ENCODE measurements at places on chromosomes 7 and 10. TPM values are rescaled to one million over a fixed set of nuclear protein-coding genes. Genes with fewer than 3 reads are reported as not detected.

DNA sequence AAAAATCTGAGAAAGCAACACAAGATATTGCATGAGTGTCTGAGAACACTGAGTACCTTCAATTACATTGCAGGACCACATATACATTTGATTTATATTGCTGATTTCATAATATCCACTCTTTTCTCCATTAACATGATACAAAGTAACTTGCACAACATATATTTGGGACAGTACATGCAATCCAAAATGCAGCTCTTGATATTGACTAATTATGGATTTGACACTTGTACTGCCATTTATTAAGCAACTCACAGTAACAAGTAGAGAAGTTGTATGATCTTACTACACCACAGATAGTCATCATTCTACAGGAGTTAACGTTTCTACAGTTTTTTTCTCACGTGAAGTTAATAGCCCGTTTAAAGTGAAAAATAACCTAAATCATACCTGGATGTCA is 46.7 kb downstream of the USP6NL start:
- H3K27ac ChIP-seq, result no peak overlapping the region
- no peak overlapping the region for H3K4me3 ChIP-seq
- no peaks in the 10 kb centered on the region for H3K27me3 ChIP-seq
- no peak for DNase-seq

The CYP2C19 gene
- not detected for total RNA-seq

The RAB11FIP2 gene
- total RNA-seq, result 8.5 TPM

The OGA gene
- 100 TPM for total RNA-seq

The MYL7 gene
- total RNA-seq, result not detected

The C10orf53 gene
- not detected for total RNA-seq

Data from activated naive CD8-positive, alpha-beta T cell treated with anti-CD3 and anti-CD28 coated beads for 36 hours (primary cell).